ENCODE measurements at places on chromosomes 11 and 22.

DNA sequence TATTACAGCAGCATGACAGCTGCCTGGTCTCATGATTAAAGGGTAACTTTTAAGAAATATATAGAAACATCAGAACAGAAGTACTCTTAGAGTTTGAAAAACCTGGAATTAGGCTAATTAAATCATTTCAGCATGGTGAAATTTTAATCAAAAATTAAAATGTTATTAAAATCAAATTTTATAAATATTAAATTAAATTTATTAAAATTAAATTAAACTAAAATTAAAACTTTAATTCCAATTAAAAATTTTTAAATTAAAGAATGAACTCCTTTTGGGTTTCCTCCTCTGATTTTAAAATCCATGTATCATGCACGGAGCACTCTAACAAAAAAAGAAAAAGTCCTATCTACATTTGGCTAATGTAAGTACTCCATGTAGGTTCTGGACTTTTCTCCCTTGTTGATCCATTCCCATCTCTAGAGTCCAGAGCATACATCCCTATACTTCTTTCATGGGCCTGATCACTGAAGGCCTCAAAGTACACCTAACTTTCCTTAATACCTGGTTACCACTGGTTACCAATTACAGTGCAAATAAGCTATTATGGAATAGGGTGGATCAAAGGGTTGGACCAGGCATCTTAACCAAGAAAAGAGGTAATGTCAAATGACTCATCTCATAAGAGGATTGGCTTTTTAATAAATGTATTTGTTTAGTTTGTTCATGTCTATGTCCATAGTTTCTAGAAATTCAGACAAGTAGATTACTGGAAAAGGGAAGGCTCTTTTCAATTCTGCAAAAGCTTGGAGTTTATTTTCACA is 48.4 kb upstream of the MUC15 start:
- no peak for DNase-seq

DNA sequence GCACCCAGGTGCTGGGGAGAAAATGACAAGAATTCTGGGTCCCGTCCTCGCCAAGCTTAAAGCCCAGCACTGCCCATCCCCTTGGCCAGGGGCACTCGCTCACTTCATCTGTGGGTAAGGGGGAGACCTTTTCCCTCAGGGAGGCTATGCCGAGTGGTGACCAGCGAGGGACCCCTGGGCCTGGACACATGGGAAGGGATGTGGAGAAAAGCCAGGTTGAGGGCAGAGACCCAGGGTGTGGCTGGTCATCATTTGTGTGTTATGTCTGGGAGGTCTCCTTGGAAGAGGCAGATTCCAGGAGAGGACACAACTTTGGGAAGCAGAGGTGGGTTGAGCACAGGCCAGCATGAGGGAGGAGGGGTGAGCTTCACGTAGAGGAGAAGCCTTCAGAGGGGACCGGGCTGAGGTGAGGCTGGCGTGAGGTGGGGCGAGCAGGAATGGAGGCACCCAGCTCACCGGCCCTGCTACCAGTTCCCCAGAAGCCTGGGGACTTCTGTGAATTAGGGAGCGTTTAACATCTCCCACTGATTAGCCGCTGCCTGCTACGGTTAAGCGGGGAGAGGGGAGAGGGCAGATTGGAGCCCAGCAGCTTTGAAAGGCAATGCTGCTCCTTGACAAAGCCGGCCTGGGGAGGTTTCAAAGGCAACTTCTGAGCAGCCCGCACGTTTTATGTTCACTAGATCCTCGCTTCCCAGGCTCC is 25.8 kb upstream of the NECTIN1 start:
- no peak for DNase-seq

- no peak for DNase-seq
Observed at GRCh38 chr22:35397095-35397904, 2.6 kb upstream of the MCM5 start.

GRCh38 chr11:2750682-2751522 is 51.1 kb upstream of the KCNQ1OT1 start:
- no peak for DNase-seq

DNA sequence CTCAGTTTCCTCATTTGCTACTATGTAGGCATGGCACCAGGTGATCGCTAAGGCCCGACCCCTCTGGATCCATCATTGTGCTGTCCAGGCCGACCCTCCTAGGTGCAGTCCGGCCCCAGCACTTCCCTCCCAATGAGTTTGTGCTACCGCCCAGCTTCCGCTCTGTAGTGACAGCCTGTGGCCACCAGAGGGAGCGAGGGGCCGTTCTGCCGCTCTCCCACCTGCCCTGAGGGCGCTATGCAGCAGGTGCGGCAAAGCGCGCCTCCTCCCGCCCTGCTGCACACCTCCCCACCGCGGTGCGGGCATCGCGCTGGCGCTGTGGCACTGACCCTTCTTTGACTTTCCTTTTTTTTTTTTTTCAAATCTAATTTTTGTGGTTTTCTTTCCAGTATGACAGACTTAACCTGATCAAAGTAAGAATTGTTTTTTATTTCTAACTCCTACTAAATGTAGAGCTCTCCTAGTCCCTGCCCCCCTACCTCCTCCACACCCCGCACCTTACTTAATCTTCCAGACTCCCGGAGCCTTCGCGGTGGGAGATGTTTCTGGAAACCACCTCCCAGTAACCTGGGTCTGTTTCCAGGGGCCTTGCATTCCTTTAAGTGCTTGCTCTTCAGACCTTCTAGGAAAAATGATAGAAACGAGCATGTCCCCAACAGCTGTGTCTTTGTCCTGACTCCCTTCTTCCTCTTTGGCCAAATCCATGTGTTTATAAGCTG is 73.7 kb downstream of the SCN3B start:
- DNase-seq: no peak

- no peak for DNase-seq
Observed at GRCh38 chr11:93541884-93542810, 1.0 kb downstream of the SMCO4 start.

DNA sequence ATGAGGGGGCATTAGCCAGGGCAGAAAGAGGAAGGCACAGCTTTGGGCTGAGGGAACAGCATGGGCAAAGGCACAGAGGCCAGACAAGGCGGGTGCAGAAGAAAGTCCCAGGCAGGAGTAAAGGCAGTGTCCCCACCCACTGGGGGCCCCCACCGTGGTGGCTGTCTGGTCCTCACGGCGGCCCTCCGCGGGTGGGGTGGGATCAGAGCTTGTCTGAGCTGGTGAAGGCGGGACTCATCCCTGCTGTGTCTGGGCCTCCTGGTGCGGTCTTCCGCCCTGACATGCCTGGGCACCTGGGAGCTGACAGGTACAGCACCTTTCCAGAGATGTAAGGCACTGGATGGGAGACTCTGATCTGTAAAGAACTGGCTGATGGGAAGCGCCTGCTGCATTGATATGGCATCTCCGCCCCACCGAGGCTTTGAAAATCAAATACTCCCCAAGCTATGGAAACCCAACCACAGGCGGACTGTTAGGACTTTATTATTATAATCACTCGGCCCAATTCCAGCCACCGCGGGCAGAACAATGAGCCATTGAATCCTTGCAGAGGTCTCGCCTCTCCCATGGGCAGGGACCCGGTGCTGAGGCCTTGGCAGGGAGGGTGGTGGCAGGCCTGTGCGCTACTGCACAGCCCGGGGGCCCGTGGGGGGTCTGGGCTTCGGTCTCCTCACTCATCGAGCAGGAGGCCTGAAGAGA is 14.2 kb upstream of the GNB1L start:
- no peak for DNase-seq

GRCh38 chr22:30402028-30402765 is 5.4 kb downstream of the SEC14L2 start:
- no peak for DNase-seq

GRCh38 chr11:34363363-34364084 is 5.7 kb upstream of the ABTB2 start:
- DNase-seq: no peak

GRCh38 chr11:70029861-70030380 is 48.2 kb upstream of the ANO1 start:
- no peak for DNase-seq

DNA sequence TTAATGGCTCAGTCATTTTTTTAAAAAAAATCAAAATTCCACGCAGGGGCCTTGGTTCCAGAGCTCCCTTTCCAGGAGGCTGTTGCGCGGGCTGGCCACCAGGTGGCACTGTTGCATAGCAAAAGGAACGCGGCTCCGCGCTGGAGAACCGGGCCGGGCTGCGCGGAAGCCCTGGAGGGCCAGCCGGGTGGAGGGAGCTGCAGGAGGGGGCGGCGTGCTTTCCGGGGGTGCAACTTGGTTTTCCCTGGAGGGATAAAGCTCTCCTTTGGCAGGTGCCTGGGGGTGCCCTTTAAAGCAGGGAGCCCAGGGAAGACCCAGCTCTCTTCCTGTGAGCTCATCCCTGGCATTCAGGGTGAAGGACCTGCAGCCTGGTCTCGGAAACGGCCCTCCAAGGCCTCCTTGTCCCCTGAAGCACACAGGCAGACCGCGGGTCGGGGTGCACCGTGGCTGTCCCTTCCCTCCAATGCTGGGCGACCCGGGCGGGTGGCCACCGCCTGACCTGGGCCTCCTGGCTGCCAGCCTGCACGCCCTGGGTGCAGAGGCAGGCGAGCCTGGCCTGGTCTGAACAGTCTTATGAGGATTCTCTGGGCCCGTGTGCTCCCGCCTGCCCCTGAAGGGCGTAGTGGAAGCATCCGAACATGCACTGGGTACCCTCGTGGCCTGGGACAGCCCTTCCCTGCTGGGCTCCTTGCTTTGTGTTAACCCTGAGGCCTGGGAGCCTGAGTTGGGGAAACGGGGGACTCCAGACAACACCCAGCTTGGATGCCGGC is 23.4 kb downstream of the KRTAP5-5 start:
- peak; percentile 27 for DNase-seq

DNA sequence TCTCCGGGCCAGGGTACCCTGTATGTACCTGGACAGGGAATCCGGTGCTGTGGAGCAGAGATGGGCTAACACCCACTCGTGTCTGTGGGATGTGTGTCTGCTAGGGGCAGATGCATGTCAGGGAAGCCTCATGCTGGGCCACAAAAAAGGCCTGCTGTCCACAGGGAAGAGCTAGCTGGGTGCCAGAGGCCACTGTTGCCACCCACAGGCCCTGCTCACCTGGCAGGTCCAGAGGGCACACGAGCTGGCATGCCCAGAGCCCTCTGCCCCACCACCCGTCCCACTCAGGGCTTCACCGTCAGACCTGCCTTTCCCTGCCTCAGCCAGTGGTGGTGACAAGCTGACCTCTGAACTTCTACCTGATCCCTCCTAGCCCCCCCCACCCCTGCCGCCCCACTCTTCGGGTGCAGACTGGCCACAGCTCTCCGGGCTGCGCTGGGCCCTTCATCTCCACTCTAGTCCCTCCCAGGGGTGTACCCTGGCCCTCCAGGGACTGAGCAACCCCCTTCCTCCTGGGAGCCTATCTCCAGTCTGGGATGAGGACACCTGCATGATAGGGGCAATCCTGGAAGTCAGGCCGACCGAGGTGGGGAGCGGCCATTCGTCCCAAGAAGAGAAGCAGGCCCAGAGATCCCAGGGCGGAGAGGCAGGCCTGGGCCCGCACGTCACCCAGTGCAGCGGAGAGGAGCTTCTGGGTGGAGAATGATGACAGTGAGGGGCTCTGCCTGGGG is 1.4 kb downstream of the SLC25A22 start:
- DNase-seq: no peak

DNA sequence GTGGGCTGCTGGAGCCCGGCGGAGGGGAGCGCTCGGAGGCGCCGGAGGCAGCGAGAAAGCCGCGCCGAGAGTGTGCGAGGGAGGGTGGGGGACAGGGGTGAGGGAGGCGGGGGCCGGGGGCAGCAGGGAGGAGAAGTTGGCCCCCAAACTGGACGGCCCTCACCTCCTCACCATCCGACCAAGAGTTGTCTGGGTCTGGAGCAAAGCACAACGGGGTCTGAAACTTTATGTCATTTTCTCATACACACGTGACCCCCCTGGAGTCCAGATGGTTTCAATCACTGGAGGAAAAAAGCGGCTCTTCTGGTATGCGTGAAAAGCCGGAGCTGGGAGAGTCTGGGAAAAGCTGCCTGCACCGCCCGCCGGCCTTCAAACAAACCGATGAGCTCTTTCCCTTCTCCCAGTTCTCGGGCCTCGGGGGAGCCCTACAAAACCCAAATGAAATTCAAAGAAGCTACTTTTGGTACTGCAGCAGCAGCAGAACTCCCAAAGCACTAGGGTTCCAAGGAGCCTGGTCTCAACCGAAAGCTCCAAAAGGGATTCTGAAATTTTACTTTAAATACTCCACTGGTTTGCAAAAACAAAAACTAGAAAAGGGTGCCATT is 39.7 kb upstream of the AKIP1 start:
- DNase-seq: no peak

DNA sequence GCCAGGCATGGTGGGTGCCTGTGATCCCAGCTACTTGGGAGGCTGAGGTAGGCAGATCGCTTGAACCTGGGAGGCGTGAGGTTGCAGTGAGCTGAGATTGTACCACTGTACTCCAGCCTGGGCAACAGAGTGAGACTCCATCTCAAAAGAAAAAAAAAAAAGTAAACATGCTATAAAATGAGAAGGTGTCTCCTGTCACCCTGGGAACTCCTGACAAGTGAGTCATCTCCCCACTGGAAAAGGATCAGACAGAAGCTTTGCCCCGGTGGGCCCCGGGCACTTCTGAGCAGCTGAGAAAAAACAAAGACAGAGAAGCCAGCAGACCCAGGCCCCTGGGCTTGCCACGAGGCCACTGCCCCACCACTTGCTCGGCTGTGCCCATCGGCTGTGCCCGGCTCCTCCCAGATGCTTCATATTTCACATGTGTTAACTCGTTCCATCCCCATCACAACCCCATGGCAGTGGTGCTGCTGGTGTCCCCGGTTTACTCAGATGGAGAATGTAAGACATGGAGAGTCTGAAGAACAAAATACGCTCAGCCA is 22.3 kb downstream of the TTLL1 start:
- DNase-seq: no peak

GRCh38 chr11:36510594-36510942 is 496 bp upstream of the TRAF6 start:
- no peak for DNase-seq

Measured in KG1 (cell line).